ENCODE measurements at places on chromosomes 7 and 10.

DNA sequence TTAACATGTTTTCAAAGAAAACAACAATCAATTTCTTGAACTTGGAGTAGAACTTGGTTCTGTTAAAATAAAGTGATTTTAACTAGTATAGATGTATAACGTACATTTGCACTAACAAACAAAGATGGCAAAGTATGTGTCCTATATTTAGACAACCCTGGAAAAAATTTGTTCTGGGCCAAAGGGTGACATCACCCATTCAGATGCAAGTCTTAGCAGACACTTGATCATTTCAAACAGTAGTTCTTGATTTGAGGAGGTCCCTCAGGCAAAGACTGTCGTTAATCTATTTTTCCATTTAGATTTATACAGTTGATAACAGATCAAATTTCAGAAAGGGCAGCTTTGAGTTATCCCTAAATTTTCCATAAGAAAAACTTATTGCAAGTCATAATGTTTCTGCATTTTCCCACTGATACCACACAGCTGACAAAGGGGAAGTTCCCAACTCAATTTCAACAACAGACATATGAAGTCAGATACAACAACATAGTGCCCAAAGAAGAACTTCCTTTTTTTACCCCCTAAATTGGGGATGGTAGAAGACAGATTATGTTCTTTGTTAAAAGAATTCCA is 5.2 kb downstream of the NMT2 start:
- DNase-seq = no peak

- peak; percentile 39 for DNase-seq
Measured at GRCh38 chr7:117043108-117043825, 90.0 kb downstream of the ST7 start.

DNA sequence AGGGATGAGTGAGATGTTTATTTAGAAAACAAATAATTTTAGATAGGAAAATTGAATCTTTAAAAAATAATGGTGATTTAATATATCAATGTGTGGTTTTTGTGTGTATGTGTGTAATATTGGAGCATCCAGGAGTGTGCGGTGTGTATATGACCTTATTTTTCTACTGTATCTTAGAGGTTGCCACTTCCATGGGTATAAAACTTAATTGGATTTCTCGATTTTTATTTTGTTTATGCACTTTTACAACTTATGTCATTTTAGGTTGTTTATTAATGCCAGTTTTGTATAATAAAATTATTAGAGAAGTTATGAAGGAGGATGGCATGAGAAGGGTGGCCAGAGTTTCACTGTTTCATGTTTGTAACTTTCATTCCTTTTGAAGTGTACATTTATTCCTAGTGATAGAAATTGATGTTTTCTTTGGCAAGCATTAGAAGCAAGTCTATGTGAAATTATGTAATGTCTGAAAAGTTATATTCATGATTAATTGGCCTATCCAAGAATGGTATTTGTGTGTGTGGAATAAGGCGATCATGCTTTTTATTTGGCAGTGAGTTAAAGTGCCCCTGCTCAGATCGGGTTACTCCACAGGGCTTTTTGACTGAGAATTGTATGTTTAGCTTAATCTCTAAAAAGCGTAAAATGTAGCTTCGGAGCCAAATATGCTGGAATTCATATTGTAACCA is 110.3 kb downstream of the KAT6B start:
- peak; percentile 36 for DNase-seq

- peak; percentile 70 for DNase-seq
Measured at GRCh38 chr10:35563261-35563891, 41.8 kb upstream of the GJD4 start.

- DNase-seq = no peak
Measured at GRCh38 chr10:104195706-104196105, 36.5 kb downstream of the CFAP43 start.

DNA sequence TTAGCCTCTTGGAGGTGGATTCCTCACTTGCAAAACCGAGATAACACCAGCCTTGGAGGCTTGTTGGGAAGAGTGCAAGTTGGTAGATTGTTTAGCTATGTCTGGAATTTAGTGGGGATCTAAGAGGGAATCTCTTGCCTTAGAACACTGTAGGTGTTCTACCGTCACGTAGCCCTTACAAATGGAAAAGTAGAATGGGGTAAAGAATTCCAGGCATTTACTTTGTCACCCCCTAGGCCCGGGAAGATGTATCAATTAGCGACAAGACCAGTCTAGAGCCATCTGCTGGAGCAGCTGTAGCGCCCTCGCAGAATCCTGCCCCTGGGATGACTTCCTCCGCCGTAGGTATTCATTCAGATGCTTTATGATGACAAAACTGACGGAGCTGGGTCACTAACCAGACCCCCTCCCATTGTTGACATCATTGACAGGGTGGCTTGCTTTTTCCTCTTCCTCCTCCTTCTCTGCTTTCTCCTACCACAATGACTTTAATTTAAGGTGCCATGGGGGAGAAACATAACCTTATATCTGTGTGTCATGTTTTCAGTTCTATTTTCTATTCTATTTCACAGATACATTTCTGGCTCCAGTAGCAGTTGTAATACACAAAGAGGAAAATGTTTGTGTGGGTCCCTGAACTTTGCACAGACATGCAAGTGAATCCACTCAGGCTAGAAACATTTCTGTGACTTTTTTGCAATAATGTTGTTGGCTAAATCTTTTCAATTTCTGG is 262.6 kb upstream of the LYZL1 start:
- DNase-seq = no peak

GRCh38 chr7:101542527-101543241 is 86.4 kb downstream of the MYL10 start:
- DNase-seq = peak; percentile 58

All from muscle of arm (tissue), 14 donors.